ENCODE measurements at places on chromosomes 11 and 22. TPM values are rescaled to one million over a fixed set of nuclear protein-coding genes. Genes with fewer than 3 reads are reported as not detected.

The OR51E2 gene
- total RNA-seq, result not detected

The RHOD gene
- 6.2 TPM for total RNA-seq

The CEP126 gene
- 2.3 TPM for total RNA-seq

The SCARF2 gene
- 14.9 TPM for total RNA-seq
